WERI-Rb-1 (cell line): ENCODE measurements at places on chromosomes 1 and 21.
A peak's percentile ranks its signal among the peaks of the same experiment; 100 is the strongest.

DNA sequence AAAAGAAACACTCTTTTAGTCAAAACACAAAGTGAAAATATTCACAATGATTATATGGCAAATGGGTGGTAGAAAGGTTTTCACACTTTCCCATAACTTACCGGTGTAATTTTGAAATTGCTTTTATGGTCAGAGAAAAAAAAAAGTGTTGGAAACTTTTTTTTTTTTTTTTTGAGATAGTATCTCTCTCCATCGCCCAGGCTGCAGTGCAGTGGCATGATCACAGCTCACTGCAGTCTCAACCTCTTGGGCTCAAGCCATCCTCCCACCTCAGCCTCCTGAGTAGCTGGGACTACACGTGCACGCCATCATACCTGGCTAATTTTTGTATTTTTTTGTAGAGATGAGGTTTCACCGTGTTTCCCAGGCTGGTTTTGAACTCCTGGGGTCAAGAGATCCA, 3.3 kb downstream of the IFNGR2 start:
- no peak for DNase-seq

GRCh38 chr1:21816602-21817302, 4.7 kb downstream of the LDLRAD2 start:
- no peak for DNase-seq

DNA sequence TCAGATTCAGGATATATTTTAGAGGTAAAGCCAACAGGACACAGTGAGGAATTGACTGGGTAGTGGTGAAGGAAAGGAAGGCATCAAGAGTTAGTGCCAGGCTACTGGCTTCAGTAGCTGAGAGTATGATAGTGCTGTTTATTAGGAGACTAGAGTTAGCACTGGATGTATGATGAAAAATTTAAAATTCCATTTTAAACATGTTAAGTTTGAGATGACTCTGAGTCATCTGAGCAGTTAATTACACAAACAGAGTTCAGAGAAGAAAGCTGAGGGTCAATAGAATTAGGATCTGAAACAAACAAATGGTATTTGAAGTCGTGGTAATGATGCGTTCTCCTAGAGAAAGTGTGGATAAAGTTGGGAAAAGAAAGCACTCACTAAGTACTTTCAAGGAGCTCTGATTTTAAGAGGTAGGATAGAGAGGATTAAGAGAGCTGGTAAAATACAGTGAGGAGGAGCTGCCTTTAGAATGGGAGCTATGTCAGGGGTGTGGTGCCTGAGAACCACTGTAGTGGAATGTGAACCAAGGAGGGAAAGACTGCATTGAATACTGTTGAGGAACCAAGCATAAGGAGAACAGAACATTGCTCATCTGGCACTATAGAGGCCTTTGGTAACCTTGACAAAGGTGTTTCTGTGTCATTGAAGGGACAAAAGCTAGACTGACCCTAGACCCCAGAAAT, 21.7 kb upstream of the SHCBP1L start:
- DNase-seq: no peak

DNA sequence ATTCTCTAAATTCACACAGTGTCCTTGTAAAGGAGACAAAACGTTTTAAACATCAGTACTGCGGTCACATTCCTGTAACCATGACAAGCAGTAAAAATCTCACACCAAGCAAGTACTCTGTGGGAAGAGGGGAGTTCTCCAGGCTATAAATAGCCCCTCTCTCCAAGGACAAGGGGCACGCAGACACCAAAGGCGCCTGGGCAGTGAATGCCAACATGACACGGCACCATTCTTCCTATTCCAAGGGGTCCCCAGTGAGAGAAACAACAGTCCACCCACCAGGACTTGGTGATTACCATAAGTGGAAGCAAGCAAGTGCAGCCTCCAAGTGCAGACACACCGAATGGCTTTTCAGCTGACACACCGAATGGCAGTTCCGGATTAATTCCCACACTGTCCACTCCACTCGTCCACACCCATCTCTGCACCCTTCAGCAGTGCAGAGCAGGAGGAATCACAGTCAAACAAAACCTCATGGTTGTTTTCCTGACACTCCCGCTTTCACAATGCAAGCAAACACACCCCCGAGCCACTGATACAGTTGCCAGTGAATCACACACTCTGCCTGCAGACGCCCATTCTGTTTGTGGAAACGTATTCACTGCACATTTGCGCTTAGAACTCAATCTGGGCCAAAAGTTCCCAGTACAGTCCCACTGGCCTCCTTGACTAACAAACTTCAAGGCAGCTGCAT, 1.8 kb downstream of the PTTG1IP start:
- DNase-seq: no peak

DNA sequence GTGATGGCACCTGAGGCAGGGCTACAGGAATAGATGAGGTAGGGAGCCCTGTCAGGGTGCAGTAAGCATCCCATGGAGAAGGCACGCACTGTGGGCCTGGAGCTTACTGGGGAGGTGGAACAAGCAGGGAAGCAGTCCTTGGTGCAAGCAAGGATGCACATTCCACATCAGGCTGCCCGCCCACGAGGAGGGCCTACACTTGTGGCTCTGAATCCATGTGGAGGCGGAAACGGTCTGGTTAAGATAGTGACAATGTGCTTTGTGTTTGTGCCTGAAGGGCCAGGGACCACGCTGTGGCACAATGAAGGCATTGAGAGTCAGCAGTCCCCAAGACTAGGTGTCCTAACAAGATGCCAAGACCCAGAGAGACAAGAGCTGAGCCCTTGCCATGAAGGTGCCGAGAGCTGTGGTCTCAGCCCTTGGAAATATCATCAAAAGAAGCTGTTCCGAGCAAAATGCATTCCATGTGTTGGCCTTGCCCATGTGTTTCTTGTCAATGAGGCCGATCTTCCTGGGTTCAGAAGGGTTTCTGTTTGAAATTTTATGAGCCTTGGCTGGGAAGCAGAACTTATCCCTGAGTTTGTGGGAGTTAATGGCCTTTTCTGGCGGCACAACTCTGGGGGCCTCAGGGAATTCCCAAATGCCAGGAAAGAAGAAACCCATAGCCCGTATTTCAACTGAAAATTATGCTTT, 111.9 kb downstream of the NGF start:
- DNase-seq: no peak

GRCh38 chr1:227356620-227357146, 38.4 kb upstream of the CDC42BPA start:
- DNase-seq: no peak

GRCh38 chr1:19325368-19325957, 13.3 kb downstream of the SLC66A1 start:
- no peak for DNase-seq

- no peak for DNase-seq
Observed at GRCh38 chr1:22760455-22760854, 49.8 kb downstream of the EPHB2 start.

GRCh38 chr1:50268049-50268448, 155.2 kb downstream of the DMRTA2 start:
- no peak for DNase-seq

DNA sequence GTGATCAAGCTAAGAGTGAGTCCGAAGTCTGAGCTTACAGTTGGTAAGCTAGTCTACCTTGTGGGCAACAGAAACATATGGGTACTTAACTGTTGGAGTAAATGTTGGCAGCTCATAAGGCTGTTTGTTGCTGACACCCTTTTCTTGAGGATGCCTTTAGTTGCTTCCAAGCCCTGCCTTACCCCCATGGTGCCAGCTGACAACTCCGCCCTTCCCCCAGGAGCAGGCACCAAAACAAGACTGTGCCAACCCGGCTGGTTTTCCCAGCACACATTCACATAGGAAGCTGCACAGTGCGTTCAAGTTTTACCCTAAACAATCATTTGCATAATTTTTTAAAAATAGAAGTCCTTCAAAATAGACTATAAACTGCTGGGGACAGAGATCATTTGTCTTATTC, 150.2 kb upstream of the LMO4 start:
- no peak for DNase-seq

DNA sequence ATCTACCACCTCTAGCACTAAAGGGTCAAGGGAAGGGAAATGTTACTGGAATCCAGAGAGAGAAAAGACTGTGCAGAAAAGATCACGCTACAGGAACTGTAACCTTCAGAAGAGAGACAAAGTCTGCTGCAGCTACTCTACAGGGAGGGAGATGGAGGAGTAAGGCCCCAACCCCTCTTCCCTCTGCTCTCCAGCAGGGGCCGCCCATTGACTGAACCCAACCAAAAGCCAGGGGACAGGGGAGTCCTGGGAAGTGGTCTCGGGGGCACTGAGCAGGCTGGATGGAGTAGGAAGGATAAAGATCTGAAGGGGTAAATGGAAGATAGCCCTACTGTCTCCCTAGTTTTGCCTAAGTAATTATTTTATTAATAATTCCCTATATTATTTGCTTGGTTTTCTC, 72.8 kb upstream of the NR5A2 start:
- peak; percentile 82 for DNase-seq

DNA sequence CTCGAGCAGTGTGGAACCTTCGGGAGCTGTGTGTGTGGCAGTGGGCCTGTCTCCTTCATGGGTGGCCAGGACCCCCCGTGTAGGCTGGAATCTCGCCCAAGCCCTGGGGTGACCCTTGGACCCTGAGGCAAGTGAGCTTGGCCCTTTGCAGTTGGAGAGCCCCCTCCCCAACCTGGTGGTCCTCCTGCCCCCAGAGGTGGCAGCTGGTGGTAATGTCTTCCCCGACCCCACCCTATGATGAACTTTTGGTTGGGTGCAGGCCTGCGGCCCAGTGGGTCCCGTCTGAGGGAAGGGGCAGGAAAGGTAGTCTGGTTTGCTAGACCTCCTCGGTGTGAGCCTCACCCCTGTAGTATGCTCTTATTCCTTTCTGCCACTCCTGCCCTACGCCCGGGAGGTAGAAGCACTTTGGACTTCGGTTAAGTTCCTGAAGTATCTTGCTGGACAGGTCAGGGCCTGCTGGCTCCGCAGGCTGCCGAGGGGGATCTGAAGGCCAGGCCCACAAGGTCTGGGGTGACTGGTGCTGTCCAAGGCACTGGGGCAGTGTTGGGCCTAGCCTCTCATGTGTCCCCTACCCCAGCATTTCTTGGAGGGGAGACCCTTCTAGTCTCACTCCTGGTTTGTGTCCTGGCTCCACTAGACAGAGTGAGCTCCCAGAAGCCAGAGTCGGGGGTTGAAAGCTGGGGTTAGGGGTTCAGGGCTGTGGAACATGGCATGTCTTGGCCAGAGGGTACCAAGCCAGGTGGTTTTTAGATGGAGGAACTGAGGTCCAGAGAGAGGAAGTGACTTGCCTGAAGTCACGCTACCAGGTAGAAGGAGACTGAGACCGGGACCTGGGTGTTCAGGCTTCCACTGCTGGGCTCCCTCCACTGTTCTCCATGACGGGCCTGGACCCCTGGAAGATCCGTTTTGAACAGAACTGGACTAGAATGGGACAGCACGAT, 1.8 kb downstream of the ZNF362 start:
- no peak for DNase-seq

GRCh38 chr1:1079408-1080121, 5.5 kb upstream of the RNF223 start:
- DNase-seq: peak; percentile 67

GRCh38 chr21:41211060-41211805, 43.3 kb downstream of the BACE2 start:
- no peak for DNase-seq

DNA sequence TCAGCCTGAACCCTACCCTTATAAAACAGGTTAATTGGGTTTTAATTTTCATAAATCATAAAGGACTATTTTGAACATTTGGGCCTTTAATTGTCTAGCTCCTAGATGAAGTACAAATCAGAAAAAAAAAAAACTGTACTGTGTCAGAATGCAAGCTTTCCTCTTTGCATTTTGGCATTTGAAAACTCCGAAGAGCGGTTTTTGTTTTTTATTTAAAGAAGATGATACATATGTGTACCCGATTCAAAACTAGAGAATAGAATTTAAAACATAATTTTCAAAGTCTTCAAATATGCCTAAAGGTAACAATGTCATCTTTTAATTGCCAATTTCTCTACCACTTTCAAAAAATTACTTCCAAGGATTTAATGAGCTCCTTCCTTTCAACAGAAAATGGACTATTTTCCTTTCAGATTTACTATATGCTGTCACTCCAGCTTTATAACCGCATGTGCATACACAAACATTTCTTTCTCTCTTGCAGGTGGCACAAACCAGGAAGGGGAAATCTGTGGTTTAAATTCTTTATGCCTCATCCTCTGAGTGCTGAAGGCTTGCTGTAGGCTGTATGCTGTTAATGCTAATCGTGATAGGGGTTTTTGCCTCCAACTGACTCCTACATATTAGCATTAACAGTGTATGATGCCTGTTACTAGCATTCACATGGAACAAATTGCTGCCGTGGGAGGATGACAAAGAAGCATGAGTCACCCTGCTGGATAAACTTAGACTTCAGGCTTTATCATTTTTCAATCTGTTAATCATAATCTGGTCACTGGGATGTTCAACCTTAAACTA, 33.7 kb downstream of the MRPL39 start:
- no peak for DNase-seq

DNA sequence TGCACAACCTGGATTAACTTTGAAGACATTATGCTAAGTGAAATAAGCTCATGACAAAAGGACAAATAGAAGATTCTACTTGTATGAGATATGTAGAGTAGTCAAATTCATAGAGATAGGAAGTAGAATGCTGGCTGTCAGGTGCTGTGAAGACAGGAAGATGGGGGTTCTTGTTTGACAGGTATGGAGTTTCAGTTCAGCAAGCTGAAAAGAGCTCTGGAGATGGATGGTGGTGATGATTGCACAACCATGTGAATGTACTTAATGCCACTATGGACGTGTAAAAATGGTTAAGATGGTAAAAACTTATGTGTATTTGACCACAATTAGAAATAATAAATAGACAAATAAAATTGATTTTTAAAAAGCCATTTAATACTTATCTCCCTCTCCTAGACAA, 169.8 kb upstream of the DUSP10 start:
- no peak for DNase-seq

GRCh38 chr1:167305059-167305705, 84.5 kb downstream of the POU2F1 start:
- no peak for DNase-seq

DNA sequence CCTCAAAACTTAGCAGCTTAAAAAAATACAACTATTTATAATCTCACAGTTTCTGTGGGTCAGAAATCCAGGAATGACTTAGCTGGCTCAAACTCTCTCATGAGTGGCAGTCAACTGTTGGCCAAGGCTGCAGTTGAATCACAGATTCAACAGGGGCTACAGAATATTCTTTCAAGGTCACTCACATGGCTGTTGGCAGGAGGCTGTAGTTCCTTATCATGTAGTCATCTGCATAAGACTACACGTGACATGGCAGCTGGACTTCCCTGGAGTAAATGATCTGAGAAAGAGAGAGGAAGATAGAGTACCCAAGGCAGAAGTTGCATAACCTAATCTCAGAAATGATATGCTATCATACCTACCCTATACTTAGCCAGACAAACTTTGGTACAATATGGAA, 75.2 kb upstream of the TSPAN2 start:
- no peak for DNase-seq

- DNase-seq: no peak
Observed at GRCh38 chr1:194338241-194338948, 1152.0 kb upstream of the B3GALT2 start.

GRCh38 chr1:81327743-81328142, 473.0 kb upstream of the ADGRL2 start:
- no peak for DNase-seq
